Skeletal muscle cell (primary cell): ENCODE measurements at places on chromosomes 4 and X.
A peak's percentile ranks its signal among the peaks of the same experiment; 100 is the strongest.

DNA sequence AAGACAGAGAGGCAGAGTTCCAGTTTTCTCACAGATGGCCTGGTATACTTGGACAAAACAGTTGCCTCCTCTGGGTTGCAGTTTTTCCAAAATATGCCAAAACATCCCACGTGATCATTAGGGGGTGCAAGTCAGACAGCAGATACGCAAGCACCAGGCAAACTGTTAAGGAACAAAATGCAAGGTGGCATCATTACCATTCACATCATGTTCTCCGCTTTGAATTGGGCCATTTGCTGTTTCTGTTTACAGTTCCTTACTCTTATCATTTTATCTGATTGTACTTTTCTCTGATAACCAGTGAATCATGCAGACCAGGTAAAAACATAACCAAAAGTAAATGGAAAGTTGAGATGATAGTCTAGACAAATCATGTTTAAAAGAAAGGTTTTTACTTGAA lies 16.4 kb upstream of the HMGB3 start:
- DNase-seq, result no peak

GRCh38 chr4:90503677-90504076 lies 376.5 kb downstream of the CCSER1 start:
- DNase-seq, result no peak

DNA sequence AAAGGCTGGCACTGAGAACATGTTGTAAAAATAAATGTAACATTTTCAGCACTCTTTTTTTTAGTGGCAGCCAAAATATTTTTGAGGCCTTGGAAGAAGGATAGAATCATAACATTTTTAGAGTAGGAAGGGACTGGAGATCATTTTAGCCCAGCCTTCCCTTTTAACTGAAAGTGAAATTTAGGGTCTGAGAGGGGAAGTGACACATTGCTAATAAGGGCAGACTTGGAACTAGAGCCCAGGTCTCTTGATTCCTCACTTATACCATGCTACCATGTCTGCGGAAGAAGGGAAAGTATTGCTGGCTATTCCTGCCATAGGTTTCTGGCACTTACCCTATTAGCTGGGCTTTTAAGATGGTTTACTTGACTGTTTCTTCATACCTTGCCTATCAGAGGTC lies 4.8 kb downstream of the WDR44 start:
- no peak for DNase-seq

GRCh38 chr4:111475001-111475400 lies 670.3 kb upstream of the FAM241A start:
- no peak for DNase-seq

- DNase-seq, result no peak
These were observed 43.6 kb upstream of the GPRIN3 start for GRCh38 chr4:89351201-89351600.

- DNase-seq, result no peak
These were observed 67.0 kb upstream of the MSX1 start for GRCh38 chr4:4792466-4792865.

- no peak for DNase-seq
These were observed 560.5 kb downstream of the MID1IP1 start for GRCh38 chrX:39361736-39362135.

DNA sequence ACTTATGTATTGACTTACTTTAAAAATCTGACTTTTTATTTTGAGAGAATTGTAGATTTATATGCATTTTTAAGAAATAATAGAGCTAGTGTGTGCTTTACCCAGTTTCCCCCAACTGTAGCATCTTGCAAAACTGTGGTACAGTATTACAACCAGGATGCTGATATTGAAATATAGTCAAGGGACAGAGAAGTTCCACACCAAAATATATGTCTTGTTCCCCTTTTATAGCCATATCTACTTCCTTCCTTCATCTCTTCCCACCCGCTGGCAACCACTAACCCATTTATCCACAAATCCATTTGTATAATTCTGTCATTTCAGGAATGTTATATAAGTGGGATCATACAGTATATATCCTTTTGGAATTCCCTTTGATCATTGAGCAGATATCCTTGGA lies 16.8 kb downstream of the KDM6A start:
- no peak for DNase-seq

DNA sequence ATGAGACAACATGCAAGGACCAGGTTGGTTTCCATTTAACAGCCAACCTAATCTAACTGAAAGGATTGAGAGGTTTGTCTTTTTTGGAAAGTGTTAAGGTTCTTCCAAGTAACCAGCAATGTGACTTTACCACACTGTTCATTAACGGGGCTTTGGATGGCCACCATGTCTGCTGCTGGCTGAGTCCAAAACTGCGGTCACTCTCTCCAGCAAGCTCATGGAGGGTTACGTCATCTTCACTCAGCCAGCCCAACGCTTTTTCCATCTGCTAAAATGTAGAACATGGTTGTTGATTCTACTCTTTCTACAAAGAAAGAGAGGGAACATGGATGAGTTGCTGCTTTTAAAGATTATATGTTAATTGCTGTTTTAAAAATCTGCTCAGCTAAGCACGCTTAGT lies 11.0 kb downstream of the PKD2 start:
- no peak for DNase-seq

GRCh38 chr4:113809311-113809710 lies 47.8 kb upstream of the CAMK2D start:
- DNase-seq, result no peak

GRCh38 chrX:69080855-69081465 lies 84.3 kb downstream of the PJA1 start:
- no peak for DNase-seq

- DNase-seq, result no peak
These were observed 90.7 kb downstream of the WDFY3 start for GRCh38 chr4:84875636-84876371.

DNA sequence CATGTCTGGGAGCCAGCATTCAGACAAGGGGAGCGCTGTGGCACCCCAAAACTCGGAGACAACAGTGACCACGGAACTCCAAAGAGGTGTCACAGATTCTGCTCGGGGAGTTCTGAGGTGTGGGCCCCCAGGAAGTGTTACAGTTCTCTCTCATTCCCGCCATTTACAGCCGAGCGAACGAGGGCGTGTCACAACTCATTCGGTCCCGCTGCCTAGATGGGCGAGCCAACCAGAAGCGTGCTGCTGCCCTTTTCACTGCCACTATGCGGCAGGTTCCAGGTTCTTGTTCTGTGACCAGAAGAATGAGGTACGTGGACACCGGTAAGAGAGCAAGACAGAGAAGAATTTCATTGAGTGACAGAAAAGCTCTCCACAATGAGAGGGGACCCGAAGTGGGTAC lies 1370.6 kb upstream of the AGA start:
- no peak for DNase-seq

DNA sequence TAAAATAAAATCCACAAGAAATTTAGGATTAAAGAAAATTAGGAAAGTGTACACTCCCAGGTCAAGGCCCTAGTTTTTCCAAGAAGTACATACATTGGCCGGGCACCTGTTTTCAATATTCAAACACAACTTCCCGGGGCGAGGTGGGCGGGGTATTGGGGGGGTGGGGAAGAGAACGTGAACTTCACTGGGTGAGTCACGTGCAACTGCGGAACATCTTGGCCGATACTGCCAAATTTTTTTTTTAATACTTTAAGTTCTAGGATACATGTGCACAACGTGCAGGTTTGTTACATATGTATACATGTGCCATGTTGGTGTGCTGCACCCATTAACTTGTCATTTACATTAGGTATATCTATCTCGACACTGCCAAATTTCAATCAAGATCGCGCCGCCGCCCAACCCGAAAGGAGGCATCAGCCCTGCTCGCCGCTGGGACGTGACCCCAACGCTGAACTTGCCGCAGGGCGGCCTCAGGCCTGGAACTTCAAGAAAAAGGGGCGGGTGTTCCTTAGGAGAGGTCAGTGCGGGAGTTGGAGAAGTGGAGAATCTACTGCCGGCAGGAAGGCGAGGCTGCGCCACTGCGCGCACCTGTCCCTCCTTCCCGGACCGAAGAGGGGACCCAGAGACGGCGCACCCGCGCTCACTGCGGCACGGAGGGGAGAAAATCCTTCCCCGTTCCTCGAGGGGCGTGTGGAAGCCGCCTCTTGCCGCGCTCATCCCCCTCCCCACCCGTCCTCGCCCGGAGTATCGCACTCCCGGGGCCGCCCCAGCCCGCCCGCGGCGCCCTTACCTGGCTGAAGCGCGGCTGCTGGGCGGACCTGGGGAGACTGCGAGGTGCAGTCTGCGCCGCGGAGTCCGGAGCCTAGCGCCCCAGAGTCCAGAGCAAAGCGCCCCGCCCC lies at the start of gene TEC:
Gene TEC, minus strand, starts transcription at position 883 of the 905 bp plus-strand sequence. CDS start 41,224 bp downstream, outside the sequence.
- no peak for DNase-seq

DNA sequence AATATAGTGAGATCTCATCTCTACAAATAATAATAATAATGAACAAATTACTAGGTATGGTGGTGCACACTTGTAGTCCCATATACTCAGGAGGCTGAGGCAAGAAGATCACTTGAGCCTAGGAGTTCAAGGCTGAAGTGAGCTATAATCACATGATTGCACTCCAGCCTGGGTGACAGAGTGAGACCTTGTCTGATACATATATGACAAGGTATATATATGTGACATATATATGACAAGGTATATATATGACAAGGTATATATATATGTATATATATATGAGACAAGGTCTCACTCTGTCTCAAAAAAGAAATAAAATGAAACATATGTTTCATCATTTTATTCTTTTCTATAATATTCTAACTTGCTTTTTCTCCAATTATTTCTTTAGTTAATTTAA lies 278.1 kb upstream of the TET2 start:
- DNase-seq, result no peak

DNA sequence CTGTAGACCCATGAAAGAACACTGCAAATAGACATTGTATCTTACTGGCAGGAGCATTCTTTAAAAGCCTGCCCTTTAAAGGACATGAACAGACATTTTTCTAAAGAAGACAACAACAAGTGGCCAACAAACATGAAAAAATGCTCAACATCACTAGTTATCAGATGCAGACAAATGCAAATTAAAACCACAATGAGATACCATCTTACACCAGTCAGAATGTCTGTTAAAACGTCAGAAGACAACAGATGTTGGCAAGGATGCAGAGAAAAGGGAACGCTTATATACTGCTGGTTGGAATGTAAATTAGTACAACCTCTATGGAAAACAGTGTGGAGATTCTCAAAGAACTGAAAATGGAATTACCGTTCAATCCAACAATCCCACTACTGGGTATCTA lies 77.2 kb downstream of the ATP10D start:
- no peak for DNase-seq

DNA sequence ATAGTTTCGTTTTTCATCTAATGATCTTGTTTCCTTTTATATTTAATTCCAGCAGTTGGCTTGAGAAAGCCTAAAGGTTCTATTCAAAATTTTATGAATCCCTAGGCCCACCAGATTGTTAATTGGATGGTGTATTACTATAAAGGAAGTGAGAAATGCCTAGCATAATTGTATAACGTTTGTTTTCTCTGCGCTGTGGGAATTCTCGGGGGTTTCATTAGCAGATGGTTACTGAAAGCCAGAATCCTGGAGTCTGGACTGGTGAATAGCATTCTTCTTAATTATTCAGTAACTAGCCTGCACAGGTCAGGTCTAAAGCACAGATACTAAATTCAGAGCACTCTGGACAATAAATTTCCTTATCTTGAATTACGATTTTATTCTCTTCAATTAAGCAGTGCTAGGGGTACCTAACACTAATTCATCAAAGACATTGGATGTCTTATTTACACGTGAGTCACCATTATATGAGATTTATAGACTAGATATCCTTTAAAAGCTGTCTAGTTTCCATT lies 459.4 kb downstream of the DTHD1 start:
- DNase-seq, result no peak

DNA sequence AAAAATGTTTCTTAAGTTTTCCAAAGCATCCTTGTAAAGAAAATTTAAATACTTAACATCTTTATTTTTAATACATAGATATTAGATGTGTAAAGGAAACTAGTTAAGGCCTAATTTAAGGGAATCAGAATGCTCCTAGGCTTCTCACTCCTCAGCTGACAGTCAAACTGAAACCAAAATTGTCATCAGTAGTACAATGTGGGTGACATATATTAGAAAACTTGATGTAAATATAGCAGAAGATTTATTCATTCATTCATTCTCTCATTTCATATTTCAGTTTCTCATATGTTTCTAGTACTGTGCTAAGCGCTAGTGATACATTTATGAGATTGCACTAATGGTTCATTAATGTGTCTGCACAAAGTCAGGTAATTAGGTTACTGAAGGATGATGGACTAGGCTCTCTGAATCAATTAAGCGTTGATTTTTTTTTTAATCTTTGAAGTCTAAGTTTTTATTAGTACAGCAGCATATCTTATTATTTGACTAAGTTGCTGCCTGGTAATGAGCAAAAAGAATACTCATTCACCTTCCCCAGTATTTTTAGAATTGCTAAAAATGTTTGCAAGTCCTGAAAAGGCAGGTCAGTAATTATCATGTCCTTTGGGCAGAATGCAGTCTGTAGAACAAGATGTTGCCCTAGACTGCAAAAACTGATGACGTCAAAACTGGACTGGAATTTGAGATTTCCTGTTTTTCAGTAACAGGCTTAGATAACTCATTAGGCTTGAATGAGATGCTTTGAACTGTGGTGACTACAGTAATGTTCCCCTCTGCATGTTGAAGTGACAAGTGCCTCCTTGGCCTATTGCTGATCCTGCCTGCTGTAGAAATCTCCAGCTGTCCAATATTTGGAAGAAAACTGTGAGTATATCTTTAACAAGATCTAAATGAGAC lies 128.7 kb downstream of the ARHGAP24 start:
- peak; percentile 2 for DNase-seq

- DNase-seq, result no peak
These were observed 493.1 kb downstream of the MAGEE1 start for GRCh38 chrX:76920607-76921006.

GRCh38 chr4:139575072-139575471 lies 19.1 kb upstream of the SETD7 start:
- no peak for DNase-seq

DNA sequence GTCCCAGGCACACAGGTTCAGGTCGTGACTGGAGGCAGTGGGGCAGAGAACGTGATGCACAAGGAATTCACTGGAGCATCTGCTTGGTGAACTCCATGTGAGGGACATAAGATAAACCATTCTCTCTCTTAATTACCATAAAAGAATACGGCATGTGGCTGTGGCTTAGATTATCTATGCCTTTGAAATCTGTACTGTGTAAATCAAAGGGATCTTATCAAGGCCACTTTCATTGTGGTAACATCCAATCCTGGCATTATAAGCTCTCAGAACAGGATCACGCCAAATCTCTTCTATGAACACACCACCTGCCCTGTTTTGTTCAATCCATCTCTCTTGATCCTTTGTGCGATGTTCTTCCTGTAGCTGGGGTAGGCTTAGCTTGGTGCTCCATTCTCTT lies 192.3 kb downstream of the SPATA18 start:
- DNase-seq, result no peak

- no peak for DNase-seq
These were observed 178.2 kb upstream of the HCCS start for GRCh38 chrX:10932842-10933440.
